ENCODE measurements at places on chromosomes 6 and 20.

DNA sequence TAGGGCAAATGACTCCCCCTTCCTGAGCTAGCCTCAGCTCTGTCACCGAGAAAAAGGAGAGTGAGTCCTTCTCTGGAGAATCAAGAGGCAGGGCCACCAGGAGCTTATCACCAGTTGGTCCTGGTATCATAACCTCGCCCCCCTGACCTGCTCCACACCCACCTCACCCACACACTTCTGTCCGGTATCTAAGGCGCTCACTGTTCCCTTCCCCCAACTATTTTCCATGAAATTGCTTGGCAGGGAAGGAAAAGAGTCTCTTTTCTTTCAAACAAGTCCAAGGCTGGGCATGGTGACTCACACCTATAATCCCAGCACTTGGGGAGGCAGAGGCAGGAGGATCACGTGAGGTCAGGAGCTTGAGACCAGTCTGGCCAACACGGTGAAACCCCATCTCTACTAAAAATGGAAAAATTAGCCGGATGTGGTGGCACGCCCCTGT is 77.6 kb downstream of the ZMYND8 start:
- no peak for DNase-seq

DNA sequence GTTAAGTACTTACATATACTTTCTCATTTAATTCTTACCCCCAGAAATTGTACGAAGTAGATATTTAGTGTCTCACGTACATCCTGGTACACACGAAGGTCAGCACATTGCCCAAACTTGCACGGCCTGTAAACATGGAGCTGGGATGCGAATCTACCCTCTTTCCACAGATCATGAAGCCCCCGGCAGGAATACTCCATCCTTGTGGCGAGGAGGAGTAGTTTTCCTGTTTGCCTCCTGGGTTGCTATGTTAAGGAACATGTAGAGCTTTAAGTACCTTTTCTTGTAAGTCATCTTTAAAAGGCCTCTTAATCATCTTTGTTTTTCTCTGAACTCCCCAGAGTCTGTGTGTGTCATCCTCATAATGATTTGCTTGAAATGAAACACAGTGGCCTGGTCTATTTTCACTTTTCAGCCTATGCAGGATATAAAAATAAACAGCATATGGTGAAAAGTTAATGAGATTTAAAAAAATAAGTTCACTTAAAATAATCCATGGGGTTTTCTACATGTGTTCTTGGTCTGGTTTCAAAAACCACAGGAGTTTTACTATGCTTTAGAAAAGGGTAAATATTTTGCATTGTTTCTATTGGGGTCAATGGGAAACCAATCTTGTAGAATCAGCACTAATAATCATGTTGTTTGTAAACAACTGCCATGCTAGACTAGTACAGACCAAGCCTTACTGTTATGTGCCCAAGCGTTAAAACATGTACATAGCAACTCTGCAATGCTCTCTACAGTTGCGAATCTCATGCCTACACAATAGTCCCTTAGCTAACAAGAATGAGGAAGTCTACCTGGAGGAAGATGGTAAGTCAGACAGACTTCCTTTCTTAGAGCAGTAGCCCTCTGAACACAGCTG is 9.3 kb upstream of the ARID1B start:
- DNase-seq, result no peak

DNA sequence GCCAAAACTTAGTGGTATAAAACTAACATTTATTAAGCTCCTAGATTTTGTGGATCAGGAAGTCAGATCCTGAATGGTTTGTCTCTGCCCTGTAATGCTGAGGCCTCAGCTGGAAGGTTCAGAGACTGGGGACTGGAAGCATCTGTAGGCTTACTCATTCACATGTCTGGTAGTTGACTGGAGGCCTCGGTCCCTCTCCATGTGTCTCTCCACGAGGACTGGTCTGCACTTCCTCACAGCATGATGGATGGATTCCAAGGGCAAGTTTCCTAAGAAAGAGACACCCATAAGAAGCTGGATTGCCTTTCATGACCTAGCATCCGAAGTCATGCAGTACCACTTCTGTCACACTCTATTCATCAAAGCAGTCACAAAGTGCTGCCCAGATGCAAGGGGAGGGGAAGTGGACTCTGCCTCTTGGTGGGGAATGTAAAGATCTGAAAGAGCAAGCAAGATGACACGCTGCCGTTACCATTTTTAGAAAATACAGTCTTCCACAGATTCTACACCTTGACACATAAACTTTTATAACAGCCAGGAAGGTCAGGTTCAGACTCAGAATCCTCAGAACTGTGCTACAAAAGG is 17.2 kb upstream of the MDGA1 start:
- DNase-seq, result no peak

DNA sequence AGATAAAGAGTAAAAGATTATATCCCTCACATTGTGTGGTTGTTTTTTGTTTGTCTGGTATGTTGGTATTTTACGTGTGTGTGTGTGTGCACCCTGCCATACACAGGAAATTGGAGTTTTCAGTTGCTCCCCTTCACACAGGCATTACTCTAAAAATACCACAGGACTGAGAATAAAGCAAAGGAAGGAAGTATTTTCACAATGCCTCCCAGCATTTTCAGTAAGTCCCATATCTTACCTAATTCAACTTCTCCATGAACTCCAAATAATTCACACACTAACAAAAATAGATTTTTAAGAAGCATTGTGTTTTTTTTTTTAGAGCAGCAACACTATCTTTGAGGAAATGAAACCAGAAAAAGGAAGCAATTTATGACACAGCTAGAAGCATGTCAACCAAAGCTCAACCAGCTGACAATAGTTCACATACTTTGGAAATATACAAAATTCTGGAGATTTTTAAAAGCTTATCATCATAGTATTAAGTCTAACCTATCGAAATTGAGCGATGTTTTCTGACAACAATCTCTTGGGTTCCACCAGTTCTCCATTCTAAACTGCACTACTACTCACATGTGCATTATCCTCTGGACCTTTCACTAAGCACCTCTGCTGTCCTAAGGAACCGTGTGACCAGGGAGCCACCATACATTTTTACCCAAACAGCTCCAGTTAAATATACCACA is 2.1 kb downstream of the UBE2J1 start:
- DNase-seq, result no peak

DNA sequence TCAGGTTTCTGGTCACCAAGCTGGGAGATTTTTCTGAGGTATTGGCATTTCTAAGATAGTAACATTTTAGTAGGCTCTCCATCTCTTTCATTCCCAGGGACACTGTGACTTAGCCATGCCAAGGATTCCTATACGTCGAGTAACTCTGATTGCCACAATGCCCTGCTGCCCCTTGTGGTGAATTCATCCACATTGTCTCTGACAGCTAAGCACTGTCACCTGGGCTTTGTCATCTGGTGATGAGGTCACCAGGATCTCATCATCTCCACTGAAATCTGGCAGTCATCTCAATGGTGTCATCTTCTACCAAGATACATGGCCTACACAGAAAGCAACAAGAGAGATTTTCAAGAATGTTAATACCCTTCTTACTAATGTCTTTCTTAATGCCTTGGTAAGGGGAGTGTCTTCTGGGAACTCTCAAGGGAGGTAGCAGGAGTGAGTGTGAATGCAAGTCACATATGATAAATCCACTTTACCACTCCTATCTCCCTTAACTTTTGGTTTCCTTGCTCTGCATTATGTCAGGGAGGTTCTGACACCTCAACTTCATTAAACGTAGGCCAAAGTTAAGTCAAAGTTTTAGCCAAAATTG is 246.7 kb downstream of the CD109 start:
- DNase-seq, result no peak

GRCh38 chr6:42159431-42160024 is 13.6 kb upstream of the GUCA1A start:
- no peak for DNase-seq

DNA sequence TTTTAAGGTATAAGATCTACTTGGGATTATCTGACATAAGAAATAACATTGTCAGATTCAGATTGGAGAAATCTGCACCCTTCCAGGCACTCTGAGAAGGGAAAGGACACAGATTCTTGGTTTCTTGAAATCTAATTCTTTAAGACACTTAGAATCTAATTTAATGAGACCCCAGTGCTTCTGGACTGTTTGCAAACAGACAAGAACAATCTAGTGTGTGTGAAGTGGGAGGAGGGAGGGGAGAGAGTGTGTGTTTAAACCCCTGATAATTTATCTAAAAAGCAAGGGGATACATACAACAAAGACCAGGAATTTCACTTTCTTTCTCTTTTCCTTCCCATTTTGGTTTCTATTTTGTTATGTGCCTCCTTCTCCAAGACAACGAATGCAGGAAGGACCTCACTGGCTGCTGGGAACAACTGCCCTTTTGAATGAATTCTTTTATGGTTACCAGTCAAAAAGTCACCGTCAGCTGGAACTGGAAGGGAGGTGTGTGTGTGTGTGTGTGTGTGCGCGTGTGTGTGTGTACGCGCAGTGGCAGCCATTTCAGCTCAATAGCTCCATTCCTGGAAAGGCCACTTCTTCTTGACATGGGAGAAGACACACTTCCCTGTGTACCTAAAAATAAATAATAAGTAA is 129.4 kb downstream of the BCAS1 start:
- no peak for DNase-seq

- DNase-seq, result no peak
Measured at GRCh38 chr6:123655521-123656306, 19.0 kb upstream of the TRDN start.

- no peak for DNase-seq
Measured at GRCh38 chr6:142226731-142227130, 75.1 kb upstream of the ADGRG6 start.

DNA sequence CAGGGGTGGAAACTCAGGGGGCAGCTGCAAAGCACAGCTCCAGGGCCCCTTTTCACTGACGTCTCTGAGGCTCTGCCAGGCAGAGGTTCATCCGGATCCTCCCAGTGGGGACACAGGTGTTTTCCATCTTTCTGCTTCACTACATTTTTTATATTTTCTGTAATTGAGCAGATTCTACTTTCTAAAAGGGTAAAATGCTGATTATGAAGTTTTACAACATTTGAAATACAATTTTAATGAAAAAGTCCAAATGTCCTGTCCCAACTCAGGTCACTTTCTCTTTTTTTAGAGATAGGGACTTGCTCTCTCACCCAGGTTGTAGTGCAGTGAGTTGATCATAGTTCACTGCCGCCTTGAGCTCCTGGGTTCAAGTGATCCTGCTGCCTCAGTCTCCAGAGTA is 41.9 kb downstream of the HLA-A start:
- no peak for DNase-seq

- no peak for DNase-seq
Measured at GRCh38 chr6:80343511-80343910, 237.0 kb downstream of the BCKDHB start.

- no peak for DNase-seq
Measured at GRCh38 chr20:55086421-55086820, 611.0 kb downstream of the DOK5 start.

DNA sequence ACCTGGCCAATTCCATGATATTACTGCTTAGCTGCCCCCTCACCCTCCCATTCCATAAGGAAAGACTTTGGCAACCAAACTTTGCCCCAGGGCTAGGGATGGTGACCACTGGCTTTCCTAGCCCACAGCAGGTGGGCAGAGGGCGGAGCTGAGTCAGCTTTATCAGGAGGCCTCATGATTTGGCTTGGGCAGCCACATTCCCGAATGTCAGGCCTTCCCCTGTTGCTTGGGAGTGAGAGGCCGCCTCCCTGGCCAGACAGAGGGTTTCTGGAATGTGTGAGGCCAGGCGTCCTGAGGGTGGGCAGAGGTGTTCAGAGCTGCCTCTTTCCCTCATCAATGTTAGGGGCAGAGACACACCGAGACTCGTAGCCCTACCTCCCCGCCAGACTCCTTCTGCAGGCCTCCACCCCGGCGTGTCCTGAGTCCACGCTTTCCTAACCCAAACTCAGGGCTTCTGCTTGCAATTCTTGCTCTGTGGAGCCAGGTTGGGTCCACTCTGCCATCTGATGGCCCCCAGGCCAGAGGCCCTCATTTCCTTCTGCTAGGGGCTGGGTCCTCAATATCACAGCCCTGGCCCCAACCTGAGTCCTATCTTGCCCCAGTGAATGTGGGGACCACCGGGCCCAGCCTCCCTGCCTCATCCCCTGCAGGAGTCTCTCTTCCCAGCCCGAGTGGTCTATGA is 19.3 kb downstream of the UQCC2 start:
- no peak for DNase-seq
